ENCODE measurements at places on chromosomes 6 and 20.

GRCh38 chr20:49965781-49966305, 16.9 kb upstream of the SNAI1 start:
- no peak for DNase-seq

DNA sequence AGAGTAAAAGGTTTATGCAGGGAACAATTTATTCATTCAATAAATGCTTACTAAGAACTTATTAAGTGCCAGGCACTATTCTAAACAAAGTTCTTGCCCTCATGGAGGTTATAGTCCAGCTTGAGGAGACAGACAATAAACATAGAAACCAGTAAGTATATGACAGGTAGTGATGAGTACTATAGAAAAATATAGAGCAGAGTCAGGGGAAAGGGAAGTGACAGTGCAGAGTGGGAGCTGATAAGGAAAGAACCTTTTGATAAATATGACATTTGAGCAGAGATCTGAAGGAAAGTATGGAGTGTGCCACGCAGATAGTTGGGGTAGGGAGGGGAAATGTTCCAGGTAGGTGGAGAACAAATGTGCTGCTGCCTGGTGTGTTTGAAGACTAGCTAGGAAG, 12.1 kb downstream of the ACSS2 start:
- no peak for DNase-seq

DNA sequence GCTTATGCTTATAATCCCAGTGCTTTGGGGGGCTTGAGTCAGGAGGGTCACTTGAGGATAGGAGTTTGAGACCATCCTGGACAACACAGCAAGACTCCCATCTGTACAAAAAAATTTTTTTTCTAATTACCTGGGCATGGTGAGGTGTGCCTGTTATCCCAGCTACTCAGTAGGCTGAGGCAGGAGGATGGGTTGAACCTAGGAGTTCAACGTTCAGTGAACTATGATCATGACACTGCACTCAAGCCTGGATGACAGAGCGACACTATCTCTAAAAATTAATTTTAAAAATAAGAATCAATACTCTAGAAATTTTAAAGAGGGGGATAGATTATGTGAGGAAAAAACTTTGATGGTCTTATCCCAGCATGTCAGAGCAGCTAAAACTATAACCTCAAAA, 44.1 kb downstream of the SLC23A2 start:
- no peak for DNase-seq

DNA sequence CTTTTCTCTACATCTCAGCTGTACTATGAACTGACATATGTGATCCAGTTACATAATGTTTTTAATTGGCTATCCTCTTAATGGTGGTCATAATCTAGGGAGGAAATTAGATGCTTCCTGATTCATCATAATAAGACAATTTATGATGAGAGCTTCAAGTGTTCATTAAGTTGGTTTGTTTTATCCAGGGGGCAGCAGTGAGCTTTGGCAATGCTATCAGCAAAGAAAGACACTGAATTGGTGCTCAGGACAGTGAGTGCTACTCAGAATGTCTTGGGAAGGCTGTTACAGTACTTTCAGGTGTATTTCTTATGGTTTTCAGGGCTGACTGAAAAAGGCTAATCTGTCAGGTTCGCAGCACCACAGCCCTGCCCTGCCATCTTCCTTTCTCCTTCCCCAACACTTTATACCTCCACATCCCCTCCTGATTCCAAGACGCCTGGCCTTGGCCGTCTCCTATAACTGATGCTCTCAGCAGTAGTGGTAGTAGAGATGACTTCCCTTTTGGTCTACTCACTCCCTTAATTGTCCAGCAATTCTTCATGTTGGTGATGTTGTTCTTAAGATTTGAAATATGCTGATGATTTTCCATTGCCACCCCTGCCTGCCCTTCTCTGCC, 67.0 kb upstream of the TNFAIP3 start:
- no peak for DNase-seq

DNA sequence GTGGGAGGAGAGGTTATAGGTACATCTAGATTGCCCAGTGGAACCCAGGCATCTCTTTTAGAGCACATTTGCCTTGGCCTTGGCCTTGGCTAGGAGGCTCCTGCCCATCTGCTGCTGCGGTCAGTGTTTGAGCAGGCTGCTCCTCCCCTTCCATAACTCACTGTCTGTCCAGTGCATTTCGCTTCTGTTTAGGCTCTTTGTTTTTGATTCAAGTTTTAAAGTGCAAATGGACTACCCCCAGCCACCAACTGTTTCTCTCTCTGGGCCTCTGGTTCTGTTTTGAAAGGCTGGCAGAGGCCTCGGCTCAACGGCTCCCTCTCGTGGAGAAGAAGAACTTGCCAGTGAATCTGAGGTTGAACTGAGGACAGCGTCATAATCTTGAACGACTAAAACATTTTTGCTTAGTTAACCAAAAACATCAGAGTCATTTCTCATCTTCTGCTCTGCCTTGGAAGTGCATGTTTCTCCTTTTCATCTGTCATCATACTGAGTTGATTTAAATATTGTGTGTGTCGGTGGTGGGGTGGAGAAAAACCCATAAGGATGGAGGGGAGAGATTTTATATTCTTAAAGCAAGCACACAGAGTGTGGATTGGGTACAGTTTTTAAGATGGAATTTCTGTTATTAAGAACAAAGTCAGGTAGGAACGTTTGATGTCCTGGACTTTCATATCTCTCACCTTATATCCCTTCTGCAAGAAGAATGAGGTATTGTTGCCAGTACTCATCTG, 171.4 kb downstream of the DTNBP1 start:
- no peak for DNase-seq

DNA sequence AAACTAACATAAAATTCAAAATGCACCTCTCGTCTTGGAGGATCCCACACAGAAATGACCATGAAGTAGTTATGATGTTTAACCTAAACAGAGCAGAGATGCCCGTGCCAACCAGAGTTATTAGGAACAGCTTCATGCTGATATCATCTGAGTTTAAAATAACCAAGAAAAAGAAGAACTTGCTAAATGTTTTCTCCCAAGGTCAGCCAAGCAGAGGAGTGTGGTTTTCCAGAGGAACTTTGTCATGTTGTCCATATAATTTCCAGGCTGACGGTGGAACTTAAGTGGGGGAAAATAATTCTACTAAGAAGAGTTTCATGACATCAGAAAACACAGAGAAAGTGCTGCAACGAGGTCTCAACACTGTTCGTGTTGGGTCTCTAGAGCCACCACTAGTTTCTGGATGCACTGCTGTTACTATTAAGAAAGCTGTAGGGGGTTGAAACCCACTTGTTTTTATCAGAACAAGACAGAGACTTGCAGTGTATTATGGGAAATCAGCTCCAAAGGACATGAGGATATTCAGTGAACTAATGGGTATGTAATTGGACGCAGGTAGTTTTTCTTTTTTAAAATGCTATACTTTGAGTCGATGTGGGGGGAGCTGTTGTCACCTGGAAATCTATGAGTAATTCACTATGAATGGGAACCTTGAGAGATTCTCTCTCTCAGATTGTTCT, 5.2 kb downstream of the AGPAT4 start:
- DNase-seq: no peak

DNA sequence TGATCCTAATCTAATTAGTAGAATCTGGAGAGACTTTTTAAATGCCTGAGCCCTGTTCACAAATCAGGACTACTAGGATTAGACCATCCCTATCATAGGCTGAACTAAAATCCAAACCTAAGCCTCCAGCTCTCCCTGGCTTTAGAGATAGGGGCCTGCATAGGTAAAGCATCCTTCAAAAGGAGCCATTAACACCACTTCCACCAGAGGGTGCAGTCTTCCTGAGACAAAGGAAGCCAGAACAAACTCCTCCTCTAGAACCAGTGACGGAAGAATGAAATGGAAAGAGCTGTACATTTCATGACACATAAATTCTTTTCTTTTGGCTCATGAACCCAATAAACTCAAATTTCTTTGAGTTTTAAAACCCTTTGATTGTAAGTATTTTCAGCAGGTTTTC, 291.2 kb upstream of the ADGRB3 start:
- DNase-seq: no peak

DNA sequence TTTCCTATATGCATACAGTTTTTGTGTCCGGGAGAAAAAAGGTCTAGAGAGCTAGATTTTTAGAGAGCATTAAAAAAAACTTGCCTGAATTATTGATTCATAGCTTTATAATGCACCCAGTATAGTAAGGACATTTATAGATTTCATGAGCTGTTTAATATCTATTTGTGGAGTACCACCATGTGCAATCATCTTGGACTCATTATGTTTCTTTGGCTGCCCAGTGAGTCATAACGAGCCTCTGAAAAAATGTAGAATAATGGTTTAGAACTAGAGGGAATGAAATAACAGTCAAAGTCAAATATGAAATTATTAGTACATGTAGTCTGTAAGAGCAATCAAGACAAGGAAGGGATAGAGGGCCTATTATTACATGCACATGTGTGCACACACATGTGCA, 350.0 kb downstream of the CD83 start:
- no peak for DNase-seq

GRCh38 chr6:34148631-34149451, 3.0 kb upstream of the GRM4 start:
- no peak for DNase-seq

GRCh38 chr6:157172231-157172701, 151.1 kb downstream of the TMEM242 start:
- no peak for DNase-seq

GRCh38 chr6:101232961-101233360, 160.5 kb upstream of the GRIK2 start:
- DNase-seq: no peak

DNA sequence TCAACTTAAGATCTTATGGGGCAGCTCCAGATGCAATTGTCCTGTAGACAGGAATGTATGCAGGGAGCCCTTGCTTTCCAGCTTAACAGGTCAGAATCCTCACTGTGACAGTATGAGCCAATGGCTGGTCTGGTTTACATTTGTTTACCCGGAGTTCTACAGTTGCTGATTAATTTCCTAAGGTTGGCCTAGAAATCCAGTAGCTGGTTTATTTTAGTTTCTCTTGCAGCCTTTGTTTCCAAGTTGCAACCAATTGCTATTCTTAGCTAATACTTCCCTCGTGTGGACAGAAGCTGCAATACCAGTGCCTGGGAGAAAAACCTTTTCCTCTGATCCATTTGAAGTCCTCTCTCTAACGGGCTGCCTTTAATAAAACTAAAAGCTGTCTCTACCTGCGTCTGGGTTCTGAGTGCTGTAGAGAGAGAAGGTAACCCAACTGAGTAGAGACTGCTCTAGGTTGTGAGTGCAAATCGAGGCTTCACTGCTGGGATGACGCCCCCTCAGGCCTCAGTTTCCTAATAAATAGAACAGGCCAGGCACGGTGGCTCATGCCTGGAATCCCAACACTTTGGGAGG, 45.9 kb downstream of the ZNF217 start:
- DNase-seq: peak; percentile 17
